ENCODE measurements at places on chromosomes 7 and 10.

DNA sequence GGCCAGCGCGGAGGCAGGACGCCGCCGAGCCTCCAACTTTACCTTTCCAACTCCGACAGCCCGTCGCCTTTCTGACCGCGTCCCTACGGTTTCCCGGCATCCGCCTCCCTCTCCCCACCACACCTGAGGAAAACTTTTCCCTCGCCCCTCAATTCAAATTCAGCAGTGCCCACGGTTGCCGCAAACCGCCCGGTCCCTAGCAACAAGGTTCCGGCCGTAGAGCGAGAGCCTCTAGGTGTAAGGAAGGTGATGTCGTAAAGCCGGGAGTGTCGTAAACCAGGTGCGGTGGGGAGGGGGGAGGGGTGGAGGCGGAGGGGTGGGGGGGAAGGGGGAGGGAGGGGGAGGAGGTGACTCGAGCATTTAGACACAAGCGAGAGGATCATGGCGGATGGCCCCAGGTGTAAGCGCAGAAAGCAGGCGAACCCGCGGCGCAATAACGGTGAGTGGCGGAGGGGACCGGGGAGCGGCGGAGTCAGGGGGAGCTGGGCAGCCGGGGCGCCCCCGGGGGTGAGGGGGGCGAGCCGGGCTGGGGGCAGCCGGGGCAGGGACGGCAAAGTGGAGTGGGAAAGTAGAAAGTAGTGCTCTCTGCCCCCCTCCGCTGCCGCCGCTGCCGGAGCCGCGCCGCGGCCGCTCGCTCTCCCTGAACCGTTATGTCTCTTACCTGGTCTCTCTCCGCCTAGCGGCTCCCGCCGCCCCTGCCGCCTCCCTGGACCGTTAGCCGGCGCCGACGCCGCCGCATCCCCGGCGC, at the start of gene ZEB1:
TSS of gene ZEB1 (plus strand) at position 363 of the 748 bp plus-strand sequence. CDS start at position 382, 19 bp downstream.
- DNase-seq, result peak; percentile 89

GRCh38 chr10:44571701-44572100, 186.8 kb upstream of the CXCL12 start:
- DNase-seq, result no peak

DNA sequence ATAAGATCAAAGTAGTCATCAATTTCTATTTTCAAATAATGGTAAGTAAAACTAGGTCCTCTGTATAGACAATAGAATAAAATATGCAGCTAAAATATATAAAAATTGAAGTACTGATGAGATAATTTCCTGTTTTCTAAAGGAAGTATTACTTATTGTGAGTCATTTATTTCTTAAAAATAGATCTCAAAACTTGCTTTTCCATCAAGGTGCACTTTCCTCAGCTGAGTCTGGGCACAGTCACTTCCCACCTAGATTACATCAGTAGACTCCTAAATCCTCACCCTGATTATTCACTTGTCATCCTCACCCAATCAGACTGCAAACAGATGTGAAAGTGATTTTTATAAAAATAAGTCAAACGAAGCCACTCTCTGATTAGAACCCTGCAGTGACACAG, 211.5 kb downstream of the POM121L12 start:
- DNase-seq, result no peak

GRCh38 chr10:52213321-52213752, 100.7 kb upstream of the DKK1 start:
- no peak for DNase-seq

- DNase-seq, result no peak
Measured at GRCh38 chr10:132570771-132571649, 33.4 kb downstream of the INPP5A start.

- no peak for DNase-seq
Measured at GRCh38 chr7:95018021-95018420, 110.6 kb downstream of the PPP1R9A start.

DNA sequence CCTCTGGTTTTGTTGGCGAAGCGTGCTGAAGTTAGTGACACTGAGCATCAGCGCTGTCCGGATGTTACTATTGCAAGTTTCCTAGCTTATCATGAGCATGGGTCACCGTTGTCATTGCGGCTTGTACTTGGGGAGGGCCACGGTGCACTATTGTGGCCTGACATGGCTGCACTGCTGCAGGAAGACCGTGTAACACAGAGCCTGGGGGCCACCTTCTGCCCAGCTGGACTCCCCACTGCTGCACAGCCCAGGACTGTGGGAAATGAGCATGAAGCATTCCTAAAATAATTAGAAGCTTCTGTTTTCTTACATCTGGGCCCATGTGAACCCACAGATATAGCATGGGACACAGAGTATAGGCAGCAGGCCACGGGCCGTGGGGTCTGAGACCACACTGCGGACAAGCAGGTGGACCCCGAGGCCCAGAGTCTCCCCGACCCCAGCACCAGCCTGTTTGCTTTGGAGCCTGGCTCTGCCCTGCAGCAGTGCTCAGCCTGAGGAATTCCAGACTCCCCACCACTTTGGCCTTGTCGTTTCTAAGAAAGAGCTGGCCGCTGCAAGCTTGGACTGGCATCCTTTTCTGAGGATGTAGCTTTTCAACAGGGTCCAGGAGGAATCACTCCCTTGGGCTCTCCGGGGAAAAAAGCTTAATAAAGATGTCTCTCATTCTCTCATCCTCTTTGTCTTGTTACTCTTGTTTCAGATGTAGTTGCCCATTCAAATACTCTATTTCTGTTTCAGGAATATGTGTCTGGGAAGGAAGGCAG, 179.2 kb downstream of the CCDC3 start:
- DNase-seq, result no peak

DNA sequence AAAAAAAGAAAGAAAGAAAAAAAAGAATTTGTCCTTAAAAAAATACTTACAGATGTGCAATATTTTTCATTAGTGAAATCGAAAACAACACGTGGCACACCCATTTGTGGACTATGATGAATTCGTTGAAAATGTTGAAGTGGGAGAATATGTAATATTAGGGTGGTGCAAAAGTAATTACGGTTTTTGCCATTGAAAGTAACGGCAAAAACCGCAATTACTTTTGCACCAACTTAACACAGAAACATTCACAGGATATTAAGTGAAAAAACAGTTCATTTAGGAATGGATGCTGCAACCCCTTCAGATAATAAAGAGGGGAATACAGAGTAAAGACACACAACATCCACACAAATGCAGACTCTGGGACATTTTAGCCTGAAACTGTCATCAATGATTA, 96.0 kb downstream of the CALN1 start:
- no peak for DNase-seq

- no peak for DNase-seq
Measured at GRCh38 chr7:50151001-50151400, 58.0 kb upstream of the ZPBP start.

DNA sequence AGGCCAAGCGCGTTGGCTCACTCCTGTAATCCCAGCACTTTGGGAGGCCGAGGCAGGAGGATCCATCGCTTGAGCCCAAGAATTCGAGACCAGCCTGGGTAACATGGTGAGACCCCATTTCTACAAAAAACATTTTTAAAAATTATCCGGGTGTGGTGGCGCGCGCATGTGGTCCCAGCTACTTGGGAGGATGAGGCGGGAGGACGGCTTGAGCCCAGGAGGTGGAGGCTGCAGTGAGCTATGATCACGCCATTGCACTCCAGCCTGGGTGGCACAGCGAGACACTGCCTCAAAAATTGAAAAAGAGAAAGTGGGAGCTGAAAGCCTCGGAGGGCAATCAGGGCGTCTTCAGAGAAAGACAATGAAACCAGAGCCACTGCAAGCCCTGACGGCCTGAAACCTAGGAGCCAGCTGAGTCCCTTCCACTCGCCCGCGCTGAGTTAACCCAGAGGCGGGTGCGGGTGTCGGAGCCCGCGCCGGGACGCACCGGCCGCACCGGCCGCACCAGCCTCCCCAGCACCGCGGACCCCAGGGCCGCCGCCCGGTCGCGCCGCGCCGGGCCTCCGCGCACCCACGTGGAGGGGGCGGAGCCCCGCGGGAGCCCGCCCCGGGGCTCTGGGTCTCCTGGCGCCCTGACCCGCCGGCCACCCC, 22.4 kb downstream of the ZFAND2A start:
- DNase-seq, result no peak

GRCh38 chr7:130996205-130996832, 262.3 kb upstream of the KLF14 start:
- DNase-seq, result no peak

- no peak for DNase-seq
Measured at GRCh38 chr7:31707089-31707488, 20.1 kb downstream of the PPP1R17 start.

DNA sequence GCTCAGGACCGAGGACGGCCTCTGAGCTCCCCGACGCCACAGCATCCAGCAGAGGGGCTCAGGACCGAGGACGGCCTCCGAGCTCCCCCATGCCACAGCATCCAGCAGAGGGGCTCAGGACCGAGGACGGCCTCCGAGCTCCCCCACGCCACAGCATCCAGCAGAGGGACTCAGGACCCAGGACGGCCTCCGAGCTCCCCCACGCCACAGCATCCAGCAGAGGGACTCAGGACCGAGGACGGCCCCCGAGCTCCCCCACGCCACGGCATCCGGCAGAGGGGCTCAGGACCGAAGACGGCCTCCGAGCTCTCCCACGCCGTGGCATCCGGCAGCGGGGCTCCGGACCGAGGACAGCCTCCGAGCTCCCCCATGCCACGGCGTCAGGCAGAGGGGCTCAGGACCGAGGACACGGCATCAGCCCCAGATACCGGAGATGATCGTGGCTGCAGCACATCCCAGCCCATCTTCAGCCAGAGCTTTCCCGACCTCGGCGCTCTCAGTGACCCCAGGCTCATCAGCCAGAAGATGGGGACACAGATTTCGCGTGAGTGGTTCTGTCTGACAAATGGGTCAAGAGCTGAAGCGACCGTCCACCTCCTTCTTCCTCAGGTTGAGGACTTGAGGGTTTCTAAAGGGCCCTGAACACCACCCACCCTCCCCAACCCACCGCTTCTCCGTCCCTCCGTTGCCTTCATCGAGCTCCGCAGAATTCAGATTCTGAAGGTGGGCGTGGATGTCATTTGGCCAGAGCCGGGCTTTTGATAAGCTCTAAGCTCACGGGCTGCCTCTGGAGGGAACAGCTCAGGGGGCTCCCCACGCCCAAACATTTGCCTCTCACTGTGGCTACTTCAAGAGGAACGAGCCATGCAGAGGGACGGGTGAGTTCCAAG, 55.8 kb upstream of the DNAAF5 start:
- DNase-seq, result no peak

GRCh38 chr7:154867068-154867467, 135.9 kb downstream of the PAXIP1 start:
- DNase-seq, result no peak

DNA sequence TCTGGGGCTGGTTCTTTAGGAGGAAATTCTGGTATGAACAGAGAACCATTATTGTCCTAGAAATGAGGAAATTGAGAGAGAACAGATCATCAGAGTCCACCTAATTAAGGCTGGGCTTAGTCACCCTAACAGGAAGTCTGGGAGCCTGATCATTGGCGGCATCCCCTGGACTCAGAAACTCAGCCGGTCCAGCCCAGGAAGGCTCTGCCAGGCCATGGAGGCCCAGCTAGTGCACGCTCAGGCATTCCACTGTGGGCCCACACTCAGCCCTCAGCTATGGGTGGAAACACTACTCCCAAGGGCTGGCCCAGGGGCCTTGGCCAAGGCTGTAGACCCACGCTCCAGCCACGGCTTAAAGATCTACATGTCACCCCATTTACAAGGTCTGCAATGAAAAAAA, 109.2 kb downstream of the PTPN20 start:
- DNase-seq, result no peak

DNA sequence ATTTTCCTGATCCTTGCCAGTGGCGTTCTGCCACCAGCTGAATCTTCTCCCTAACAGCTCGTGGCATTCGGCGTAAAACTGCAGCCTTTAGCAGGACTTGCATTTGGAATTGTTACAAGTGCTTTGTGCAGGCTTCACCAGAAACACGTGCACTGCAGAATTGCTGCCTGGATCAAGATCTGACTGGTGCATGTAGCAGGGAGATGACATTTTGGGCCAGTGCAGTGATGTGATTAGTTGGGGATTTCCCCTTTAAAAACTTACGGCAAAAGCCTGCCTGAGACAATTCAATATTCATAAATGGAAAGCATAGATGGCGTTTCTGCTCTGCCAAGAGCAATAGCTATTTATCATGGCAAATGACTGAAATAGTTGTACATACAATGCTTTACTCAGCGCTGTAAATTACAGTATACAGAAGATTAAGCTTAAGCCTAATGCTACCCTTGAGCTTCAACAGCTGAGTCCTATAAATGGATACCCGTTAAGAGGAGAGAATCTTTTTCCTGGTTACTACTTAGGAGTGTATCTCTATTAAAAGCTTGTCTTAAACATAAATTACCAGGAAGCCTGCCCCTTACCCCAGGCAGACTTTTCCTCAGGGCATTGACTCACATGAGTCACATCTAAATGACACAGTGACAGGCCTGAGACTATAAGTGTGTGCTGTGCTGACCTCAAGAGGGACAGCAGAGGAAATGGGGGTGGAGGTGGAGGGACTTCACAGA, 106.3 kb downstream of the ATXN7L1 start:
- no peak for DNase-seq

GRCh38 chr10:132207536-132208461, 21.1 kb downstream of the DPYSL4 start:
- no peak for DNase-seq

DNA sequence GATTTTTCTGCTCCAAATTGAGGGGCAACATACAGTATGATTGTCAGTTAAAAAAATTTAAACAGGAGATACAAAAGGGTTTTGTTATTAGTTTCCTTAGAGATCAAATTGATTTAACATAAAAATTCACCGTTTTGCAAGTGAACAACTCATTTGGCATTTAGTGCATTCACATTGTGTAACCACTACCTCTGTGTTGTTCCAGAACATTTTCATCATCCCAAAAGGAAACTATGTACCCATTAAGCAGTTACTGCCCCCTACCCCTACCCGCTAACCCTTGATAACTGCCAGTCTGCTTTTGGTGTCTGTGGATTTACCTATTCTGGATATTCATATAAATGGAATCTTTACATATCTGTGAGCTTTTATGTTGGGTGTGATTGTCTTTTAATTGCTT, 3.1 kb downstream of the ZRANB1 start:
- DNase-seq, result no peak

GRCh38 chr7:25032774-25033743, 53.1 kb upstream of the OSBPL3 start:
- DNase-seq, result no peak

DNA sequence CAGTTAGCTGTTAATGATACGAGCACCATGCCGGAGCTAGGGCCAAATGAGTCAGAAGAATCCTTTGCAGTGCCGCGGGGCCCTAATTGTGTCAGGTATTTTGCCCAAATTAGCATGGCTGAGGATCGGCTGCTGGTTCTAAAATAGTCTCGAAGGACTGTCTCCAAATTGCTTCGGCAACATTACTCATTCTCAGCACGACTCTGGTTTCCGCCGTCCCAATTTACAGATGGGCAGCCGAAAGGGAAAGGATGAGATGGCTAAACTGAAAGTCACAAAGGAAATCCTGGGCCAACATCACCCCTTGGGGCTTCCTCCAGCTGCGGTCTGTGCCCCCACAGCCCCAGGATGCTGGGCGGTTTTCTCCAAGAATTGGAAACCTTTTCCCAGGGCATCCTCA, 351.4 kb downstream of the PAXIP1 start:
- no peak for DNase-seq

Data from stimulated activated CD4-positive, alpha-beta T cell treated with anti-CD3 and anti-CD28 coated beads, Interleukin-1b, Interleukin-23, amount 100 ng/mL, for 4 hours (primary cell).